ENCODE measurements at places on chromosomes 1 and 21.

DNA sequence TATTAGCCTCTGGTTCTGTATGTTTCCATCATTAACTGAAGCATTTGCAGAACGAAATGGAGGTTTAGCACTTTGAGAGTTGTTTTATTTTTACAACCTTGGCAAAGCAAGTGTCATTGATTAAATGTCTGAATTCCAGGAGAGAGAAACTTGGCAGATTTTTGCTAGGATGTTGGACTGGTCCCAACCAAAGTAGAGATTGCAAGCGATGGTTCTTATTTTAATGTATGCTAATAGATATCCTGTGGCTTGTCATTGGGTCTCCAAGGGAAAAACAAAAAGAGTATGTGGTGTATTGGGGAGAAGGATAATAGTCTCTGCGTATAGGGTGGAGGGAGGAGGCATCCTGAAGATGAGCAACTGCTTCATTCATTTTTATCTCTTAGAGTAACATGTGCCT is 457.2 kb upstream of the RUNX1 start:
- no peak for DNase-seq

DNA sequence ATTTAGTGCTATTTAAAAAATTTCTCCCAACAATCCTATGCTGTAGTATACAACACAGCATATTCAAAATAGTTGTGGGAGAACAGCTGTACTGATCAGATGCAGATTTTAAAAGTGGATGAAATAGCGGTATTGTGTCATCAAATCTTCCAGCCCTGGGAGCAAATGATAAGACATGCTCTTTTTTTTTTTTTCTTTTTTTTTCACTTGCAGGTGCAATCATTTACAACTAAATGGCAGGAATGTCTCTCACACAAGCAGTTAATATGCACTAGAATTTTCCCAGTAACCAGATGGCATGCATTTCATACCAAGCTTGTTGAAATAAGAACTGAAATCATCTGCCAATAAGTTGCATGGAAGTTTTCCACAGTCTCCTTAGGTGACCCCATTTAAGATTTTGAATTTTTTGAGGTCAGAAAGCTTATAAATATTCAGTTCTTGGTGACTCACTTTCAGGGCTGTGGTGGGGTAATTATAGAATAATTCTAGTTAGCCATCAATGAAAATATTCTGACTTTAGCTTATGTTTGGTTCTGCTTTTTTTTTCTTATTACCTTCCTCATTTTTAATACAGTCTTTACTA is 623.9 kb upstream of the NR5A2 start:
- no peak for DNase-seq

DNA sequence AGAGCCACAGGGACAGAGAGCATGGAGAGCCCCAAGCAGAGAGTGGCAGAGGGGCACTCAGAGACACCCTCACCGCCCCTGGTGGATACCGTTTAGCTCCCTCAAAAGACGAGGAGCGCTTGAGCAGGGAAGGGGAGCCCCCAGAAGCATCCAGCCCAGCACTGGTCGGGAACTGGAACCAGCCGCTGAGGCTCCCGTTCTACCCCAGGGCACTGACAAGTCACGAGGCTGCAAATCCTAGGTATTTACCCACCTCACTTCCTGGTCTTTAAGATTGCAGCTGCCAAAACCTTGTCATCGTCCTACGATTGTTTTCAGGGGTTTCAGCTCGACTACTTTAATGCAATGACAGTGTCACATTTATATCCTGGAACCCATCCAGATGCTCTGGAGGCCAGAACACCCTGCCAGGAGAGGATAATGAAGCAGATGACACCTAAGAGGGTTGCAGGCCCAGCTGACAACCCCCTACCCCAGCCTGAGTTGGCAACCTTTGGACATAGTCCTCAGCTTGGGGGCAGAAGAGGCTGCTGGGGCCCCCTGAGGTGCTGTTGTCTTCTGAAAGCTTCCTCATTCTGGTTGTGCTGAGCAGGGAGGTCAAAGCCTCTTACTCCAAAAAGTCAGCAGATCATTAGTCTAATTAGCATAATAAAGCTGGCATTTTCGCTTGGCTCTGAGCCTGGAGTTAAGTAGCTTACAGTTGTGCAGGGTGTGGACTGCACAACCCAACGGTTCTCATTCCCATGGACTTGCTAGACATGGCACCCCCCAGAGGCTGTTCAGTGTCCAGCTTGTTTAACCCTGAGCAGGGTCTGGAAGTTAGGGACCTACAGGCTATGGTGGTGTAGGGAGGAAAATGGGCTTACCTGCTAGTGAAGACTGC is 20.6 kb upstream of the BACE2 start:
- DNase-seq, result no peak

DNA sequence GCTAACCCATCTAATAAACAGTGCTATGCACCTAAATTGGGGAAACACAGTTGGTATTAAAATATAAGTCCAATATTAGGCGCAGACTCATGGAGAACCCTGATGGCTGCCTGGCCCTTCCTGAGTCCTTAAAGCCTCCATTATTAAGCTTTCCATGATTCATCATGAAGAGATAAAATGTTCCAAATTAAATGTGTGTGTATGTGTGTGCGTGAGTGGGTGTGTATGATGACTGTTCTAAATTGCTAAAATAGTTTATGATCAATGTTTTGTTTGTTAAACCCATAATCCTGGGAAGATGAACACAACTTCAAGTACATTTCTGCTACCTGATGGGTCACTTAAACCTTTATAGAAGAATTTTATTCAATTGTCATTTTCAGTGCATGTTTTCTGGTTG is 6.3 kb upstream of the RBBP5 start:
- no peak for DNase-seq

DNA sequence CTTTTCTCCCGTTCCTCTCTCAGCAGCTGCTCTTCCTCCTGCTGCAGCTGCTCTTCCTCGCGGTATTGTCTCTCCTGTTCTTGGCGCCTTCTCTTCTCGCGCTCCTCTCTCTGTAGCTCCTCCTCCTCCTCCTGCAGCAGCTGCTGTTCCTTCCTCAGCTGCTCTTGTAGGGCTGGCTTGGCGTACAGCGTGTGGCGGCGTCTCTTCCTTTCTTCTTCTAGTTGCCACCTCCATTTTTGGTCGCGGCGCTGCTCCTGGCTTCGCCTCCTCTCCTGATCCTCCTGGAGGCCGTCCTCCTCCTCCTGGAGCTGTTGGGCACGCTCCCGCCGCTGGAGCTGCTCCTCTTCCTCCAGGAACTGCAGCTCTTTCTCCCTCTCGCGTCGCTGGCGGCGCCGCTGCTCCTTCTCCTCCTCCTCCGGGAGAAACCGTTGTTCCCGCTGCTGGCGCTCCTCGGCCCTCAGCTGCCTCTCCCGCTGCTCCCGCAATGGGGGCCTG is 4.8 kb downstream of the TCHH start:
- DNase-seq, result peak; percentile 69

- peak; percentile 42 for DNase-seq
These were observed at the start of gene GPR153 for GRCh38 chr1:6260961-6261614. GPR153 (minus strand) TSS chr1:6261098; CDS start chr1:6254905, 6,193 bp downstream.

GRCh38 chr1:36115931-36116330 is 9.1 kb downstream of the COL8A2 start:
- DNase-seq, result no peak

DNA sequence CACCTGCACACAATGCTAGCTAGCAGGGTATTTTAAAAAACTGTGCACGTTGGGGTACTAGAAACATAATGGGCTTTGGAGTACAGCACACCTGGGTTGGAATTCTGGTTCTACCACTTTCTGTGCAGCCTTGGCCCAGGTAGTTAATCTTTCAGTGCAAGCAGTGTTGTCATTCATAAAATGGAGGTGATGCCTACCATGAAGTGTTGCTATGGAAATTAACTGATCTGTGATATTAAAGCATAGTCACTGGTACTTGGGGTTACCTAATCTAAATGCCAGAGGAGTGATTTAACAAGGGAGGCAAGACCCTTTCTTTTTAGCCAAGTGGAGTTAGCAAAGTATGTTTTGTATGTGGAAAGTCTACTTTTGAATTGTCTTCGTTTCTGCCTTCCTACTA is 18.0 kb downstream of the ATP1B1 start:
- no peak for DNase-seq

DNA sequence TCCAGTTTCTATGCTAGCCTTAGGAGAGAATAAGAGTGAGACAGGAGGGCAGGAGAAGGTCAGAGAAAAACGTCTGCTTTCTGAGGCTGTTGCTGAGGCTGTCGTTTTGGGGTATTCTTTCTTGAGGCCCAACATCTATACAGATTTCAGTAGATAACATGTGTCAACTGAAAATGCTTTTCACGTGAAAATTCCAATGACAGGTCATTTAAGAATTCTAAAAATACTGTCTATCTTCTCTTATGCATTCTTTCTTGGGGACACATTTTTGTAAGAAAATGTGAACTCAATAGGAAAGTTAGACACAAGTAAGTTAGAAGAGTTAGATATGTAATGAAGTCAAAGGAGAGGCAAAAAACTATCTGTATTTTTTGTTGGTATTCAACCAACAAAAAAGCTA is 150.8 kb downstream of the TGFB2 start:
- DNase-seq, result no peak

DNA sequence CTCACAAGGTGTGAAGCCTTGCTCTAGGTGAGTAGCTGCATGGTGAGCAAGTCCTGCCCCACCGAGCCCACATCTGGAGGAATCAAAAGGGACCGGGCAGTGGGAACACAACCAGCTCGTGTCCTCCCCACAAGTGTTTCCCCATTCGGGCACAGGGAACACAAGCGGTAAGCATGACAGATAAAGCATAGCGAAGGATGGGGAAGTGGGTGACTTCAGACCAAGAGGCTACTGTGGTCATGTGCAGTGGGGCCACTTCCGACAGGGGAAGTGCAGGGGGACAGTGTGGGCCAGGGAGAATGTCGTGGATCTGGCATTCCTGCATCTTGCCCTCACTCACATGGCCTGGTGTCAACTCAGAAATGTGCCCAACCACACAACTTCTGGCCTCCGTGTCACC is 306.2 kb downstream of the FAM72C start:
- no peak for DNase-seq

- no peak for DNase-seq
These were observed 82.8 kb downstream of the PRDM2 start for GRCh38 chr1:13782634-13783360.

- DNase-seq, result no peak
These were observed 161.7 kb downstream of the PLPP3 start for GRCh38 chr1:56417646-56418045.

- no peak for DNase-seq
These were observed 23.8 kb downstream of the SLC27A3 start for GRCh38 chr1:153799016-153799415.

GRCh38 chr1:209989525-209989924 is 51.5 kb downstream of the SYT14 start:
- no peak for DNase-seq

- DNase-seq, result peak; percentile 38
These were observed 24.1 kb downstream of the FAM177B start for GRCh38 chr1:222761083-222761482.

DNA sequence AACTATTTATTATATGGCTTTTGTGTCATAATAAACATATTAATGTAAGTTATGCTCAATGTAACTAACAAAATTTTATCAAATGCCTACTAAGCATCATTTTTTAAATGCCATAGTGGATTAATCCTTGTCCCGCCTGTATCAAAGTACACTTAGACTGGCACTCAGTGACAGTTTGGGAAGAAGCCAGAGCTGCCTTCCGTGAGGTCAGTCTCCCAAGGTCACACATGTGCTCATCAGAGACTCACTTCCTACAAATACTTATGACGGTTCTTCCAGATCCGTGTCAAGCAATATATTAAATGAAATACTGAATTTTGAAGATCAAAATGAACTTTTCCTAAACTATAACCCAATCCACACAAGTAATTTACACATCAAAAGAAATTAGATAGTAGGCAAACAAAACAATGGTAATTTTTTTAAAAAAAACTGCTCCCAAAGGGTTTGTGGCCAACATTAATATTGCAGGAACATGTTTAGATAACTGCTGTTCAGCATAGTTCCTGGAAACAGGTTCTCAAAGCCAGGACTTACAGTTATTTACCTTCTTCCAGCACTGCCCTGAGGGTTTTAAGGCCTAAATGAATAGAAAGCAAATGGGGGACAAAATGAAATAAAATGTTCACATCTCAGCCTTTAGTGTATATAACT is 27.2 kb downstream of the WLS start:
- DNase-seq, result no peak

- DNase-seq, result no peak
These were observed 150.1 kb upstream of the FGGY start for GRCh38 chr1:59146651-59147358.

GRCh38 chr1:10253755-10254154 is 43.4 kb downstream of the KIF1B start:
- no peak for DNase-seq

DNA sequence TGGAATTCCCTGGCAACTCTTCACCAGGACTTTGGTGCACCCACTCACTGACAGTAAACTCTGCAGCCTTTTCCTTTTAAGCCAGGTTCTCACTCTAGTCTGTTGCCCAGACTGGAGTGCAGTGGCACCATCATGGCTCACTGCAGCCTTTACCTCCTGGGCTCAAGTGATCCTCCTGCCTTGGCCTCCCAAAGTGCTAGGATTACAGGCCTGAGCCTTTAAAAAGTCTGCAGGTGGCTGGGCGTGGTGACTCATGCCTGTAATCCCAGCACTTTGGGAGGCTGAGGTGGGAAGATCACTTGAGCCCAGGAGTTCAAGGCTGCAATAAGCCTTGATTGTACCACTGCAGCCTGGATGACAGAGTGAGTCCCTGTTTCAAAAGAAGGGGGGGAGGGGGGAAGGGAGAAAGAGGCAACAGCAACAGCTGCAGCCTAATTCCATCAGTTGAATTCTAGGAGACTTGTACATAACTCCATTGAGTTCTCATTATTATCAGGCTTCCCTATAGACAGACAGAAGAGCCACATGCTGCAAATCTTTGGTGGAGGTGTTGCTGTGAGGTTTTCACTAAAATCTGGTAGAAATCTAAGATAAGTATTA is 8.1 kb upstream of the HNRNPR start:
- DNase-seq, result no peak

Data from SK-N-DZ (cell line).